ENCODE measurements at places on chromosomes 6 and 20. TPM values are rescaled to one million over a fixed set of nuclear protein-coding genes. Genes with fewer than 3 reads are reported as not detected.

GRCh38 chr6:159035891-159036290 is 8.9 kb downstream of the TAGAP start:
- no peak for DNase-seq
- peaks cover 8% of the 10 kb centered on the region for H3K36me3 ChIP-seq
- peak overlapping the region; percentile 99 for H3K27ac ChIP-seq
- no peaks in the 10 kb centered on the region for H3K27me3 ChIP-seq
- H3K4me1 ChIP-seq, result peaks cover 43% of the 10 kb centered on the region
- H3K4me3 ChIP-seq, result peak overlapping the region; percentile 78

- no peak overlapping the region for H3K27ac ChIP-seq
- peak; percentile 9 for DNase-seq
- H3K4me1 ChIP-seq, result peaks cover 10% of the 10 kb centered on the region
- H3K36me3 ChIP-seq, result peaks cover 3% of the 10 kb centered on the region
- no peak overlapping the region for H3K4me3 ChIP-seq
- peaks cover 68% of the 10 kb centered on the region for H3K27me3 ChIP-seq
Observed at GRCh38 chr6:33812669-33813068, 8.9 kb upstream of the MLN start.

DNA sequence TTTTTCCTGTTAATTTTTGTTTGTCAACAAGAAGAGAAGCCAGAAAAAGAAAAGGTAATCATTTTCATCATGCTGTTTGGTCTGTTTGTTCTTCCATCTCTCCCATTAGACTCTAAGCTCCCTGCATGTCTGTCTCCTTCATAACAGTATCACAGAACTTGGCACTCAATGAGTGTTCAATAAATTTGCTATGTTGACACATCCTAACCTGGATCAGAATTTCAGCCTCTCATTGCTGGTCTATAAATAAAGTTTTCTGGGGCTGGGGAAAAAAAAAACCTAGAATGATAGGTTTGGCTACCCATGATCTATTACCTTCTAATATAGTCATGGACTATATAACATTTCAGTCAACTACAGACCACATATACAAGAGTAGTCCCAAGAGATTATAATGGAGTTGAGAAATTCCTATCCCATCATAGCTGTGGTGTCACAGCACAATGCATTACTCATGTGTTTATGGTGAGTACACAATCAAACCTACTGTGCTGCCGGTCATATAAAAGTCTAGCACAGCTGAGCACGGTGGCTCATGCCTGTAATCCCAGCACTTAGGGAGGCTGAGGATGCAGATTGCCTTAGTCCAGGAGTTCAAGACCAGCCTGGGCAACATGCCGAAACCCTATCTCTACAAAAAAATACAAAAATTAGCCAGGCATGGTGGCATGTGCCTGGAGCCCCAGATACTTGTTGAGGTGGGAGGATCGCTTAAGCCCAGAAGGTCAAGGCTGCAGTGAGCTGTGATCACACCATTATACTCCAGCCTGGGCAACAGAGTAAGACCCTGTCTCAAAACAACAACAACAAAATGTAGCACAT is 5.9 kb downstream of the NUDT3 start:
- peaks cover 27% of the 10 kb centered on the region for H3K4me1 ChIP-seq
- H3K4me3 ChIP-seq, result no peak overlapping the region
- H3K27ac ChIP-seq, result peak overlapping the region; percentile 49
- H3K27me3 ChIP-seq, result no peaks in the 10 kb centered on the region
- no peak for DNase-seq

GRCh38 chr6:53014744-53015143 is 19.7 kb upstream of the GSTA4 start:
- peaks cover 16% of the 10 kb centered on the region for H3K4me1 ChIP-seq
- no peak for DNase-seq
- peak overlapping the region; percentile 32 for H3K27ac ChIP-seq
- peaks cover 20% of the 10 kb centered on the region for H3K36me3 ChIP-seq
- H3K4me3 ChIP-seq, result no peak overlapping the region
- no peaks in the 10 kb centered on the region for H3K27me3 ChIP-seq

- H3K27me3 ChIP-seq, result no peaks in the 10 kb centered on the region
- DNase-seq, result no peak
- peak overlapping the region; percentile 87 for H3K27ac ChIP-seq
- peaks cover 44% of the 10 kb centered on the region for H3K4me1 ChIP-seq
Observed at GRCh38 chr6:87682310-87682709, 19.7 kb downstream of the AKIRIN2 start.

GRCh38 chr6:159766906-159767305 is 5.1 kb downstream of the ACAT2 start:
- peaks cover 7% of the 10 kb centered on the region for H3K4me1 ChIP-seq
- H3K4me3 ChIP-seq, result no peak overlapping the region
- peaks cover 4% of the 10 kb centered on the region for H3K36me3 ChIP-seq
- no peaks in the 10 kb centered on the region for H3K27me3 ChIP-seq
- no peak overlapping the region for H3K27ac ChIP-seq

The GMPR gene
- total RNA-seq, result 33.6 TPM

The NHSL1 gene
- total RNA-seq, result 0.86 TPM

The VGLL2 gene
- not detected for total RNA-seq

The NRN1 gene
- not detected for total RNA-seq

The STMN3 gene
- 67.4 TPM for total RNA-seq

The SSTR4 gene
- not detected for total RNA-seq

Data from T-helper 17 cell (primary cell).